DMS53 (cell line): ENCODE measurements at places on chromosomes 1 and 21.
A peak's percentile ranks its signal among the peaks of the same experiment; 100 is the strongest.

- peak; percentile 42 for DNase-seq
These were observed 1.1 kb downstream of the S100A11 start for GRCh38 chr1:152035539-152036266.

DNA sequence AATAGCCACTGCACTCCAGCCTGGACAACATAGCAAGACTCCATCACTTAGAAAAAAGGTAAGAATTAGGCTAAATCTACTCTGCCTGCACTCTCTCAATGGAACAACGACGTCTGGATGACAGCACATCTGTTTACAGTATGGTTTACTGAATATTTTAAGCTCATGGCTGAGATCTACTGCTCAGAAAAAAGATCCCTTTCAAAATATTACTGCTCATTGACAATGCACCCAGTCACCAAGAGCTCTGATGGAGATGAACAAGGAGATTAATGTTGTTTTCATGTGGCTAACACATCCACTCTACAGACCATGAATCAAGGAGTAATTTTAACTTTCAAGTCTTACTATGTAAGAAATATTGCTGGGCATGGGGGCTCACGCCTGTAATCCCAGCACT lies 58.0 kb downstream of the SLC27A3 start:
- DNase-seq: no peak

- peak; percentile 36 for DNase-seq
These were observed 134.0 kb upstream of the IRF2BP2 start for GRCh38 chr1:234743791-234744611.

- peak; percentile 77 for DNase-seq
These were observed 20.6 kb downstream of the ETNK2 start for GRCh38 chr1:204130981-204131892.

DNA sequence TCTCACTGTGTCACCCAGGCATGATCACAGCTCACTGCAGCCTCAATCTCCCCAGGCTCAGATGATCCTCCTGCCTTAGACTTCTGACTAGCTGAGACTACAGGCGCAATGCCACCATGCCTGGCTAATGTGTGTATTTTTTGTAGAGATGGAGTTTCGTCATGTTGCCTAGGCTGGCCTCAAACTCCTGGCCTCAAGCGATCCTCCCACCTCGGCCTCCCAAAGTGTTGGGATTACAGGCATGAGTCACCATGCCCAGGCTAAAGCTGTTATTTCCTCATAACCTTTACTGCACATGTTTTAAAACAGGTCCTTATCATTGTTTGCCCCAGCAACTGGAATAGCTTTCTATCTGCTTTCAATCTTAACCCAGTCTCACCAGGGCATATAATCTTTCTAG lies 2.9 kb downstream of the SARS1 start:
- no peak for DNase-seq

GRCh38 chr1:206098242-206098919 lies 18.8 kb downstream of the AVPR1B start:
- DNase-seq: no peak

- no peak for DNase-seq
These were observed 4.6 kb downstream of the S100A9 start for GRCh38 chr1:153362187-153362775.

- DNase-seq: no peak
These were observed 10.2 kb downstream of the CREG1 start for GRCh38 chr1:167543199-167543990.

DNA sequence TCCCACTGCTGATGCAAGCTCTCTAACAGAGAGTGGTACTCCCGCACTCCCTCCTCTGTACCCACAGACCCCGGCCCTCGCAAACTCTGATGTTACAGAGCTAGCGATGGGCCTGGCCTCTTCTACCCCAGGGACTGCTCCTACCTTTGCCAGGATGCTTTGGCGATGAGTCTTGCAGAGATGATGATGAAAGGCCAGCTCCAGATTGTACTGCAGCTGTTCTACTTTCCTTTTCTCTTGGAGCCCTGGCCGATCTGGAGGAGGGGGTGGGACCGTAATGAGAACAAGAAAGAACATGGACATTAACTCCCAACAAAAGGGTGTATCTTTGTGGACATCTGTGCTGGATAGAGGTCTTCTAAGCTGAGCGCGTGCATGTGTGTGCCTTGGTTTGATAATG lies 6.0 kb upstream of the LINGO4 start:
- DNase-seq: no peak

DNA sequence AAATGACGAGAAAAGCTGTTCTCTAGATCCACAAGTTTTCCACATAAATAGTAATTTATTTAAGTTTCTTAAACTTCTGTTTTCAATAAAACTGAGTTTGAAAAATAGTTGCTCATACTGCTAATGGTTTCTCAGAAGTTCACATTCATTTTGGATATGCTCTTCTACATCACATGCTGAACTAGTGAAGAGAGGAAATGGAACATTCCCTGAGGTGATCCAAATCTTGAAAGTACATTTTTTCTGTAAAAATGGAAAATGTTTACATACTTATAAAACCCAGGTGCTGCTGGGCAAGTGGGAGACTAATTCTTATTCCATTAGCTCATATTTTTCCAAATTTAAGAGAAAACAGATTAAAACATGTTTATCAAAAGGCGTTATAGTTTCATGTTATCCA lies 111.7 kb downstream of the ADGRL4 start:
- DNase-seq: no peak

GRCh38 chr1:157849229-157849875 lies 7.7 kb upstream of the CD5L start:
- DNase-seq: peak; percentile 4

DNA sequence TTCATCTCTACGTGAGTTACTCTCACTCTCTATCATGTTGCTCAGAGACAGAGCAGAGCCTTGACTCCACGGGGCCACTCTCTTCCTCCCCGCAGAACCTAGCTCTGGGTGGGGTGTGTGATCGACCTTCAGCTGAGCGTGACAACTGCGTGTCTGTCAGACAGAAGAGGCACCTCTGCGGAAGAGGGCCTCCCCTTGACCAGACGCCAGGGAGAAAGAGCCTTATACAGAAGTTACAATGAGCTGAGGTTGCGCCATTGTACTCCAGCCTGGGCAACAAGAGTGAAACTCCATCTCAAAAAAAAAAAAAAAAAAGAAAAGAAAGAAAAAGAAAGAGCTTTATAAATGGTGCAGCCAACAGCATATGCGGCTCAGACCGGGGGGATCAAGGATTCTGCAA lies 22.9 kb downstream of the SYT2 start:
- DNase-seq: no peak

- DNase-seq: no peak
These were observed 63.7 kb downstream of the SLX9 start for GRCh38 chr21:45003331-45004058.

DNA sequence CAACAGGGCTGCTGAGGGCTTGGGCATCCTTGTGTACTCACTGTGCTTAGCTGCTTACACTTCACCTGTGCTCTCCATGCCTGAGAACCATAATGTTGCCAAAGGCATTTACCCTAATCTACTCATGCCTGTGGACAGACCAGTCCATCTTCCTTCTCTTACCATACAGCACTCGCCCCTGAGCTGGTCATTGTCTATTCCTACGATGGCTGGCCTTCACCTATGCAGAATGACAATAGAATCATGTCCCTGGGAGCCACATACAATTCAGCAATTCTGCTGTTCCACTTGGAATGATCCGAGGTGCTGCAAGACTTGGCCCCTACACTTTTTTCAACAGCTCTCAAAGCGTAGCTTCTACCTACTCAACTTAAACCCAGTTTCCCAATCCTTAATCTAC lies 96.5 kb downstream of the PAPPA2 start:
- DNase-seq: no peak

DNA sequence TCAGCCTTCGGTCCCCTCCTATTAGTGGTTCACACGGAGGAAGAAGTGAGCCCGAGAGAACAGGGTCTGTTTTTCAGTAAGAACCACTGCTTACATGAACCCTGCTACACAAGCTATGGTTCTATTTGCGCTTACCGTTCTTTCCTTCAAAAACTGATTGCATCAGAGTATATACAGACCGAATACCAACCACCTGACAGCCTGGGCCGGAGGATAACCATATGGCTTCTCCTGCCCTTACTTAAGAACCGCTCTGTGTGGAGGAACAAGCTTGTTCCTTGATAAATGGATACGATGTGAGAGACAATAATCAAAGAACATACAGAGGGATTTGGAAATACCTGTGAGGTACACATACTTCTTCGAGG lies 1.1 kb upstream of the KCNT2 start:
- no peak for DNase-seq

DNA sequence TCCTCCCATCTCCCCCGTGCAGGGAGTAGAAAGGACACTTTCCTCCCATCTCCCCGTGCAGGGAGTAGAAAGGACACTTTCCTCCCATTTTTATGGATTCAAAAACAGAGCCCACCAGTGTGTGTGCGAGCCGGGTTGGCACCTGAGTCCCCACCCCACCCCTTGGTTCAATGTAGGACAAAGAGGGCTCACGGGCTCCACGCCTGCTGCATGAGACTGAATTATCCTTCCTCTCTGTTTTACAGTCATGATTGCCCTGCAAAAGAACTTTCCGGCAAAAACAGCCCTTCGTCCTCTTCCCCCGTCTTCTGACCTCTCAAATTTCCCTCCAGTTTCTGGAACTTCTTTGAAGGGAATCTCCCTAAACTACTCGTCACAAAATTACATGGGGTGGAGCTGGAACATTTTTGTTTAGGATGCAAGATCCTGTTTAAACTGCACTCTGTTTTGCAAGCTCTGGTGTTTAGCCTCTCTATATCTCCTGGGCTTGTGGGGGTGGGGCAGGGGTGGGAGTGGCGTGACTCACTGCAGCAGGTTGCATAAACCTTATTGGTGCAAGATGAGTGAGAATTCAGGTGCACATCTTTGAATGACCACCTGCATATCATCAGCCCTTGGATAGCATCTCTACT lies 99.8 kb downstream of the PSMG1 start:
- peak; percentile 25 for DNase-seq

GRCh38 chr1:198455966-198456365 lies 84.5 kb downstream of the ATP6V1G3 start:
- no peak for DNase-seq

GRCh38 chr1:231465051-231465450 lies 43.0 kb upstream of the EGLN1 start:
- no peak for DNase-seq

- peak; percentile 76 for DNase-seq
These were observed 7.9 kb upstream of the ERO1B start for GRCh38 chr1:236289492-236290131.

DNA sequence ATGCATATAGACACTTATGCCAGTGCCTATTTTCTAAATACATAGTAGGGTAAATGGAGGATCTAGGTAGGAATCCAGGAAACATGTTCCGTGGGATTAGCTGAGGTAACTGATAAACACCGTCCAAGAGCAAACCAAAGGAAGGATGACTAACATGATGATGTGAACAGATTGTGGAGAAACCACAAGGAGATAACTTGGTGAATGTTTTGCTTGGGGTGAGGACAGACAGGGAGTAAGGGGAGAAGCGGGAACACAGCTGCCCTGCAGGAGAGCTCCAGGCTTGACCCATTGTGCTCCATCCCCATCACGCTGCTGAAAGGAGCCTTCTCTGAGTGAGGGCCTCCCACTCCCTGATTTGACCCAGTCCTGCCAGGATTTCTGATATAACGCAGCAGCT lies 87.0 kb upstream of the ZC3H11B start:
- no peak for DNase-seq

DNA sequence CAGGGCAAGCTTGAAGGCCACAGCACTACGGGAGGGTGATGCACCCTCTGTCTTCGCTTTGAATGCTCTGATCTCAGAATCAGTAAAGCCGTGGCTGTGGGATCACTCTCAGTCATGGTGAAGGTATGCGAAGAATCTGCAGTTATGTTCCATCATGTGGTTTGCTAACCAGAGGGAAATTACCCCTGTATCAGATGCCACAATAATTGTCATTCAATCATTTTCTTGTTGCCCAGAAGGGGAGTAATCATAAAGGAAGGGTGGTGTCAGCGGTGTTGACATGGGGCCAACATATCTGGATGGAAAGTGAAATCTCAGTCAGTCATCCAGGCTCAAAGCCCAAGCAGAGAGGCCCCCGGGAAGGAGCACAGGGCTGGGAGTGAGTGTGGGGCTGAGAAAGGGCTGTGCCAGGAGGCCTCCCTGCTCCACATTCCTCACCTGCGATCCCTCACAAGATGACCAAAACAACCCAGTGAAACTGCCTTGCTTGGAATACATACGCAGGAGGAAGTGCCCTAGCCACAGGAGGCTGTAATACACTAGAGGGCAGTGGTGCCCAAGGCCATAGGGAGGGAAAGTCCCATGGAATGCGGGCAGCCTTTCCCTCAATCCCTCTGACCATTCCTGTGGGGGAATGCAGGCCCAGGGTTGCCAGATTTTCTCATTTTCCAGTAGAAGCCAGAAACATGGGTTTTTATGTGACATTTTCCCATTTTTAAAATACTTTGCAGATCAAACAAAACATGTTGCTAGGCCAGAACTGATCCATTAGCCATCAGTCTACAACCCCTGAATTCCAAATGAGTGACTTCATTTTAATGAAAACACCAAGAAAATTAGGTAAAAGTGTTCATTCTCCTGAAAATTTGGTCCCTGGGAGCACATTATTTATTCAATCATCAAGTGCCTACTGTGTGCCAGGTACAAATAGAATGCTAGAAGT lies 95.7 kb upstream of the VANGL1 start:
- DNase-seq: peak; percentile 51

DNA sequence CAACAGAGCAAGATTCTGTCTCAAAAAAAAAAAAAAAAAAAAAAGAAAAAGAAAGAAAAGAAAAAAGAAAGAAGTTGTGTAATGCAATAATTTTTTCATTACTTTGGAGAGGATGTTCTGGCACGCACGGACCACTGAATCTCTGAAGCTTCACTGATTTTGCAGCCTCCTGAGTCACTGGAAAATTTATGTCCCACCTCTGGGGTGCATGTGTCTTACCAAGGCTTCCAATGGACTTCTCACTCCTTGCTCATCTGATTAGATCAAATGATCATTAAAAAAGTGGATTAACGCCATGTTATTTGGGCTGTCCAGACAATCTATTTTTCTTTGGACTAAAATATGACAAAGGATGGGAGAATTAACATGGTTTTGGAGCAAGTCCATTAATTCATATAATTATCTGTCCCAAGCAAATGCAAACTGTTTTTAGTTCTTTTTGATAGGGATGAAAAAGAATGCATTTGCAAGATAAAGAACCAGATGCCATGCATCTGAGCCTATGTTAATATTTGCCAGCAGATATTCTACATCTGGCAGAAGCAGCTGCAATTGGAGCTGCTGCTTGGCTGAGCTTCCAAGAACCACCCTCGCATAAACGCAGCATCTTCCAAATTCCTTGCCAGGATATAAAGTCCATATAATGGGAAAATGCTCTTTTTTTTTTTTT lies 10.1 kb upstream of the MAP1LC3C start:
- DNase-seq: no peak
